Uterus (tissue), 4 donors: ENCODE measurements at places on chromosomes 2 and 18. TPM values are rescaled to one million over a fixed set of nuclear protein-coding genes. Genes with fewer than 3 reads are reported as not detected.

CD207 gene
- 2.9 TPM for total RNA-seq

GRCh38 chr2:138621139-138621538, 119.6 kb downstream of the SPOPL start:
- DNase-seq = no peak

GRCh38 chr2:96138179-96139145, at the start of gene ASTL:
TSS of gene ASTL (minus strand) at chr2:96138502. CDS start at chr2:96138436, 66 bp downstream.
- DNase-seq = no peak

TMEFF2 gene
- total RNA-seq = not detected

DNA sequence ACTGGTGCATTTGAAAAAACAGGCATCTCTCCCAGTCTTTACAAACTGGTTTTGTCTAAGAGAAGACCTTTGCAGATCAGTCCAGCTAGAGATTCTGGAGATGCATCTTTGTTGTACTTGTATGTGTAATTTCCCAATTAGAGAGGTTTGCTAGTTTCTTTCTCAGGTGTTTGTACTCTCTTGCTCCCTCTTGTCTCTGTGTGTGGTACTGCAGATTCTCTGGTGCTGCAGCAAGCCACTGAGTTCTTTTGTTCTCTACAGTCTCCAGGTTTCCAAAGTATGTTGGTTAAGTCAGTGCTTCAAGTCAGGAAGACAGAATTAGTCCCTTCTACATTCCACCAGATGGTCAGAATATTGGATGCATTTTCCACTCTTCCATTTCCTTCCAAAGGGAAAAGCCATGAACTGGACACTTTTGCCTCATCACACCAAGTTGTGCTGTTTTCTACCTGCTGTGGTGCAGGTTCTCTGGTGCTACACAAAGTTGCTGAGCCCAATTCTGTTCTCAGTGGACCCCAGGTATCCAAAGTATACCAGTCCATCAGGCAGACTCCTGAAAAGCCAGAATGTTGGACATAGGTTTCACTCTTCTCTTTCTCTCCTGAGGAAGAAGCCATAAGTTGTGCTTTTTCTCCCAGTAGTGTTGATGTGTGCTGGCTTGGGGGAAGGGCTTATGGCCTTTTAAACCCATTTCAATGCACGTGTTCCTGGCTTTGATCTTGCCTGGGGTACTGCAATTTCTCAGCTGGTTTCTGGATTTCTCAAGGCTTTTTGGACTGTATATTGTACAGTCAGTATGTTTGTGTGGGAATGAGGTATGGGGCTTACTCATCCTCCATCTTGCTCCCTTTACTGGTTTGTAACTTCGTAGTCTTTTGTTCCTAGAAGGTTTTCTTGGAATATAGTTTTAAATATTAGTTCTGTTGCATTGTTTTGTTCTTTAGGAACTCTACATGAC, 29.8 kb downstream of the EPC2 start:
- no peak for DNase-seq

EPB41L3 gene
- 38.7 TPM for total RNA-seq

GRCh38 chr18:22253676-22254075, 84.3 kb downstream of the GATA6 start:
- no peak for DNase-seq

- no peak for DNase-seq
These were observed 18.4 kb upstream of the YES1 start for GRCh38 chr18:830315-830901.

DNA sequence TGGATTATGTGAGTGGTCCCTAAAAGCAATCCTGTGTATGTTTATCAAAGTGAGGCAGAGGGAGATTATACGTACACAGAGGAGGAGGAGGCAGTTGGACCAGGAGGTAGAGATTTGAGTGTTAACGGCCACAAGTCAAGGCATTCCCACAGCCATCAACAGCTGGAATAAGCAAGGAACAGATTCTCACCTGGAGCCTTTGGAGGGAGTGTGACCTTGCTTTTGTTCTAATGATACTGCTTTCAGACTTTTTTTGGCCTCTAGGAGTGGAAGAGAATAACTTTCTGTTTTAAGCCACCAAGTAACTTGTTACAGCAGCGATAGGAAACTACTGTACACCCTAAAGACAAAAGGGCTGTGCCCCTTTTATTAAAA, 18.1 kb downstream of the LCLAT1 start:
- DNase-seq = no peak

GRCh38 chr18:26458526-26459232, 89.7 kb downstream of the KCTD1 start:
- DNase-seq = no peak

MYCN gene
- total RNA-seq = 1.3 TPM

UCN gene
- 8.5 TPM for total RNA-seq

ACOXL gene
- 0.41 TPM for total RNA-seq

- no peak for DNase-seq
These were observed 251.6 kb downstream of the TWIST2 start for GRCh38 chr2:239099474-239099873.

DNA sequence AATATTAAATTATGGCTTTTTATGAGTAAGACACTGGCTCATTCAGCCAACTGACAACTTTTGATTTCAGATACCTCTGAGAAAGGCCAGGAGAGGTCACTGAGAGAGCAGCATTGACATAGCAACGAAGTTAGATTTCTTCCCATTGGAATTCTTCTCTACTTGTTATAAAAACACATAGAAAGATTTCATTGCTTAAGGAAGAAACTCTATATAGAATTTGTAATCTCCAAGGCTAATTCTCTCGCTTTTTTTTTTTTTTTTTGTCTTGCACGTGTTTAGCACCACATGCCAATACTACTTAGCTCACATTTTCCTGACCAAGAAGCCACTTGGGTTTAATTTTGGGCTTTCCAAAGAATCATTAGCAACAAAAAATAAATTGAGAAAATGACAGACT, 233.7 kb downstream of the CALCRL start:
- no peak for DNase-seq

IL36B gene
- total RNA-seq = not detected

GRCh38 chr18:76098674-76099411, 396.2 kb downstream of the ZNF516 start:
- no peak for DNase-seq

GRCh38 chr2:223477318-223477717, 124.8 kb downstream of the SCG2 start:
- DNase-seq = no peak
